ENCODE measurements at places on chromosomes 2 and 18.

- DNase-seq, result no peak
Measured at GRCh38 chr2:1808981-1809422, 64.7 kb upstream of the PXDN start.

DNA sequence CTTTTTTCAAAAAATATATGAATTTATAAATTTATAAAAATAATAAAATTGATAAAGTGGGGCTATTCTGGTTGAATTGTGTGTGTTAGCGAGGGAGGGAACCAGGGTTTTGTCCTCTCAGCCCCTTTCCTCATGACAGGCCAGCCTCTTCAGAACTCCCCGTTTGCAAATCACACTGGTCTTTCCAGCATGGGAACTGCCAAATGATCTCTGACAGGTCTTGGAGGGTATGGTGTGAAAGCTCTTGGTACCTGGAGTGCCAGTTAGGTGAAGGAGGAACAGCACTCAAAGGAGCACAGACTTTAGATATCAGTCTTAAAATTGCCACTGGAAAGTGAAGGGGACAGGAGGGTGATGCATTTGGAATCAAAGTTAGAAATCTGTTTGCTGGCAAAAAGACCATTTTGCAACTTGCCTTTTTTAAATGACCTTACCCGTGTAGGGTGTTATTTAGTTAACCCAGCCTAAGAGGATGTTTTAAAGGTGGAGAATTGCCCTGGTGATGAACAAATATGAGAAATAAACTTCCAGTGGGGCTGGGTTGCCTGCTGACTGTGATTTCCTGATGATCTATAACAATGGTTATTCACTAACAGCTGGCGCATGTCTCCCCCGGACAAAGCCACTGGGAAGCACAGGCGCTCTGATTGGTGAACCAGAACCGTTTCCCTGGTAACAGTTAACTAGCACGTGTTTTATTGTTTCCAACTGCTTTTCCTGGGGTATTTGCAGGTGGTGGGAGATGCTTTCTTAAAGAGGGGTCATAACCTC is 85.3 kb upstream of the EFEMP1 start:
- peak; percentile 75 for DNase-seq

DNA sequence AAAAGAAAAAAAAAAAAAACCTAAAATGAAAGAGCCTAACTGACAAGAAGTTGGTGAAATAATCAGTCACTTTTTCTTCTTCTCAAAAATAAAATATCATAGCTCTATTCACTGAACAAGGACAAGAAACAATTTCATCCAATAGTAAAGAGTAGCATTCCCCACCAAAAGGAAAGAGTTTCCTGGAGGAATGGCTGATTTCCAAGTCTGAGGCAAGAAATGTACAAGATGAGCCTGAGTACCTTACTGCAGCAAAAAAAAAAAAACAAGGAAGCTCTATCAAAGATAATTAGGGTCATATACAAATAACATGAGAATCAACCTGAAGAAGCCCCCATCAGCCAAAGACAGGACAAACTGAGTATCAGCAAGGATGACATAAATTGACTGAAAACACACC is 11.5 kb downstream of the ROCK1 start:
- no peak for DNase-seq

DNA sequence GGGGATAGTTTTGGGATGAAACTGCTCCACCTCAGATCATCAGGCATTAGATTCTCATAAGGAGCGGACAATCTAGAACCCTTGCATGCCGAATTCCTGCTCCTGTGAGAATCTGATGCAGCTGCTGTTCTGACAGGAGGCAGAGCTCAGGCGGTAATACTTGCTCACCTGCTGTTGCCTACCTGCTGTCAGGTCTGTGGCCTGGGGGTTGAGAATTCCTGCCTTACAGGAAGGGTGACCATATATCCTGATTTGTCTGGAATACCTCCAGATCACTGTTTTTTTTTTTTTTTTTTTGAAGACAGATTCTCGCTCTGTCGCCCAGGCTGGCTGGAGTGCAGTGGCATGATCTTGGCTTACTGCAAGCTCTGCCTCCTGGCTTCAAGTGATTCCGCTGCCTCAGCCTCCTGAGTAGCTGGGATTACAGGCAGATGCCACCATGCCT is 21.7 kb downstream of the ACSL3 start:
- no peak for DNase-seq

- no peak for DNase-seq
Measured at GRCh38 chr2:233000886-233001750, 11.9 kb downstream of the NGEF start.

All from HS-5 (cell line).